Umbilical cord (tissue), 2 donors: ENCODE measurements at places on chromosomes 1 and 21.

GRCh38 chr1:2276803-2277580, 48.9 kb downstream of the SKI start:
- peak; percentile 36 for DNase-seq

DNA sequence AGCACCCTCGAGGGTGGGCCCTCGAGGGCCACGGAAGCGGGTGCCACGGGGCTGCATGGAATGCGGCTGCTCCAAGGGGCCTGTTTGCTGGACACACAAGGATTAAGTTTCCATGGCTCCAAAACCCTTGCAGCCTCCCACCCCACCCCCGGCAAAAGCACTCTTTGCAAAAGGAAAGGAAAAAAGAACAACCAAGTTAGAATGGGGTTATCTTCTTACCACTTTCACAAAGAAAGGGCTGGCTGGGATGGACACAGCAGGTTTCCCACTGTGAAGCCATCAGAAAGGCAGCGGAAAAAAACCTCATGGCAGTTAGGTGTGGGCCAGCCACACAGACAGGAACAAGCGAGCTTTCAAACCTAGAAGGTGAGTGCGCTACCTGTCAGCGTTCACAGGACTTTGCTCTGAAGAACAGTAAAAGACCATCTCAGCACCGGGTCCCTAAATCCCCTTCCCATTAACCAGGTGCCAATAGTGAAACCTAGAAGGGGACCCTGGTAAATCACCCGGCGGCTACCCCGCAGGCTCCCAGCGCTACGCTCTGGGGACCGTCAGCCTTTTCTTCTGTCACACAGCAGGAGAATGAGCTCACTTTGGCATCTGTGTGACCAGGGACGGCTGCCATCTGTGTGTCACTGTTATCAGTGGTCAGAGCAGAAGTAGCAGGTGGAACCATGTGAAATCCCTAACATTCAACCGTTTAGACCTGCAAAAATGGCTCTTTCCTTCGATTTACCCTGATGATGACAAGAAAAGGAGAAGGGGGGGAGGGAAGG, 93.0 kb downstream of the SIM2 start:
- DNase-seq, result no peak

DNA sequence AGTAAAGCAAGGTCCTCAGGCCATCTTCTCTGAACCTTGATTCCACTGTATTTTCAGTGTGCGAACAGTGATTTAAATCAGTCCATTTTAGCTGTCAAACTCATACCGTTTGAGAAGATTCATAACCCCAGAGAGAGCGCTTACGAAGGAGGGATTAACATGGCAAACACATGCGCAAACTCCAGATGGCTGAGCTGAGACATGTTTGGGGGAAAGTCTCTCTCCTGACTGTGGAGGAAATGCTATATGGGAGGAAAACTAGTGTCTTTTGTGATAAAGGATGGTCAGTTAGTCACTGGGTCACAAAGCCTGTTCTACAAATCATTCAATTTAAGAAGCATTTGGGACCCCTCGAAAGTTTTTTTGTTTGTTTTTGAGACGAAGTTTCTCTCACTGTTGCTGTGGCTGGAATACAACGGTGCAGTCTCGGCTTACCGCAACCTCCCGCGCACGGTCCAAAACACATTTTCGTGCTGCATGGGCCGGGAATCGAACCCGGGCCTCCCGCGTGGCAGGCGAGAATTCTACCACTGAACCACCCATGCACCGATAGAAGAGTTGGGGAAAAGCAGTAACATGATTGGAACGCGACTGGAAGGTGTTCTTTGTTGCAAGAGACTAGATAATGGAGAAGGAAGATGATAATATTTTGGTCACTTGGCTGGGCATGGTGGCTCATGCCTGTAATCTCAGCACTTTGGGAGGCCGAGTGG, 58.4 kb upstream of the CXADR start:
- peak; percentile 83 for DNase-seq

DNA sequence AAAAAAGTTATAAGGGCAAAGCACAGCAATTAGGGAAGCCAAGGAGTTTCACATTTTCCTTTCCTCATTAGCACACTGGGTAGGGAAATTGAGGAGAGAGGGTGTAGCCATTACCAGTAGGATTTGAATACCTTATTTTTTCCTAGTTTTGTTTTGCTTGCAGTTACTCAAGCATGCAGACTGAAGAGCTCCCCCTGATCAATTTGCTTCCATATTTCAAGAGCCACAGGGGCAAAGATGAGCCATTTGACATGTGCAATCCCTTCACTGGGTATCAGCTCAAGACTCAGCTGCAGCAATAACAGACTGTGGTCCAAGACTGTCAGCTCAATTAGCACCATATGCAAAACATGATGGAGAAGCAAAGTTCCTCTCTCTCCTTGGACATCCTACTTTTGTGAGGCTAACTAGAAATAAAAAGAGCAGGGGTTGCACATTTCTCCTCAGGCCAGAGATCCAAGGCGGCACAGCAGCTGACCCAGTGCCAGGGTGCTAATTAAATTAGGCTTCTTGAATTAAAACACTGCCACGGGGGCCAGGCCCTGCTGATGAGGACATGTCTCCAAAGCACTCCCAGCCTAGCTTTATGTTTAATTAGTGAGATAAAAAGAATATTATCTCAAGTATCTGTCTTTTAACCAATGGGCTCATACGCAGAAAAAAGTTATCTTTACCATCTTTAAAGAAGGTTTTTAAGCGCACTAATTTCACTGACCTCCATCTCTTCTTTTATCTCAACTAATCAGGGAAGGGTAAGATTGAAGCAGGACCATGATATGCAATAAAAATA, 36.7 kb upstream of the LRRC53 start:
- DNase-seq, result no peak

DNA sequence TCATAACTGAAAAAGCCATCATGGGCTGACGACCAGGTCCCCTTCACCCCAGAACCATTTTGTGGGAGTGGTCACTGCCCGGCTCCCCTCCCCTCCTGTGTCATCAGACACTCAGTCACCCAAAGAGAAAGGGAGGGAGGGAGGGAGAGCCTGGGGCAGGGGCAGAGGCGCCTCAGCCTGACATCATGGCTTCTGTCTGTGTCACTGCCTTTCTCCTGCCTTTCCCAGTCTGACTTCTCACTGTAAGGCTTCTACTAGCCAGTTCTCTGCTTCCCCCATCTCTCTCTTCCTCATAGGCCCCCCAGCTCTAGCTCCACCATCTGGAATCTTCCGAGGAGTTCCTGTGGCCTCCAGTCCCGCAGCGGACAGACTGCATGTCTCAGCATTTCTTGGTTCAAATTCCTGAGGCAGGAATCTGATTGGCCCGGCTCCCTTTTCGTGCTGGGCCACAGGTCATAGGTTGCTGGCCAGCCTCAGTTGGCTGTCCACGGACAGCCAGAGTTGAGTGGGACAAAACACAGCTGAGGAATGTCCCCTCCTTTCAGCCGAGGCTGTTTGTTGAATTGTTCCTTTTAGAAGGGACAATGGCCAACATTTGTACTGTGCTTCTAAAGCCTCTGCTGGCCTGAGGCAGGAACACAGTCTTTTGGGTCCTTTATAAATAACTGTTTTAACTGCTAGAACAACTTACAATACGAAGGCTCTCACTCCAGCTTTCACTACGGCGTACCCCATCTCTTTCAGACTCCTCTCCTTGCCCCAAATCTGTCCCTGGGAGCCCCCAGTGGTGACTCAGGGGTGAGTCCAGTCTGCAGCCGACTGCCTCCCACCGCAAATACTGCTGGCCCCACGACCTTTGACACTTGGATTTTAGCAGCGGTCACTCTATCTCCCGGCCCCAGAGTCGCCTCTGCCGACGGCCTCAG, 18.7 kb upstream of the KANK4 start:
- DNase-seq, result no peak

DNA sequence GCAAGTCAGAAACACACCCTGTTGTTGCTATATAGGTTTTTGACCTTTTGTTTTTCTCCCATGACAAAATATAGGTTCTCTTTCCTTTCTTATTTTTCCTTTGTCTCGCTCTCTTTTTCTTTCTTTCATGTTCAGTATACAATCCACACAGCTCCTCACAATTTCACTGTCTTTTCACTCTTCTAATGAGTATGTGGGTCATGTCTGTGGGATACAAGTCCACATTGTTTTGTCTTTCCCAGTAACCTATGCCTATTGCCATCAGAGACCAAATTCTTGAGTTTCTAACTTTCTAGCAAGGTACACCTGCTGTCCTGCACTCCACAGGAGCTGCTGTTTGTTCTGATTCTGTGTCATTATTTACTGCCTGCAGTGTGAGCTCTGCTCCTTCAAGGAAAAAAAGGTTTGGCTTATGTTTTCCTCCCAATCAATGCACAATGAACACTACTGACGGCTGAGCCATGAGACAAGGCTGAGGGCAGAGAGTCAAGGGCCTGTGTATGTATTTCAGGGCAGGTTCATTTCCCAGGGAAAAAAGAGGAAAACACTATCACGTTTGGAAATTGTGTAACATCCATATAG, 453.8 kb downstream of the NEGR1 start:
- DNase-seq, result no peak

DNA sequence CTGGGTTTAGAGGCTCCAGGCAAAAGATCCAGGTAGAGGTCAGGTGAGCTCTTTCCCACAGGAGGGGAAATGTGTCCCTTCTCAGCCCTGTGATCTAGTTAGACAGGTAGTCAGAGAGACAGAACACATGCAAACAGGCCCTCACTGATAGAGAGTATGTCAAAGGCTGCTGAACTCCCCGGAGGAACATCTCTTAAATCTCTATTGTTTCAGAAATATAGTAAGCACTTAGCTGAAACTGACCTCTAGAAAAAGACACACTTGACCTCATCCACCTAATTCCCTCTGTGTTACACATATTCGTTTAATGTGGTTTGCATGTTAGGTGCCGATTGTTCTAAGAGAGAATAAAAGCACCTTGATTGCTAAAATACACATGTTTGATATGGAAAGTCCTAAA, 23.3 kb downstream of the SUSD4 start:
- no peak for DNase-seq

DNA sequence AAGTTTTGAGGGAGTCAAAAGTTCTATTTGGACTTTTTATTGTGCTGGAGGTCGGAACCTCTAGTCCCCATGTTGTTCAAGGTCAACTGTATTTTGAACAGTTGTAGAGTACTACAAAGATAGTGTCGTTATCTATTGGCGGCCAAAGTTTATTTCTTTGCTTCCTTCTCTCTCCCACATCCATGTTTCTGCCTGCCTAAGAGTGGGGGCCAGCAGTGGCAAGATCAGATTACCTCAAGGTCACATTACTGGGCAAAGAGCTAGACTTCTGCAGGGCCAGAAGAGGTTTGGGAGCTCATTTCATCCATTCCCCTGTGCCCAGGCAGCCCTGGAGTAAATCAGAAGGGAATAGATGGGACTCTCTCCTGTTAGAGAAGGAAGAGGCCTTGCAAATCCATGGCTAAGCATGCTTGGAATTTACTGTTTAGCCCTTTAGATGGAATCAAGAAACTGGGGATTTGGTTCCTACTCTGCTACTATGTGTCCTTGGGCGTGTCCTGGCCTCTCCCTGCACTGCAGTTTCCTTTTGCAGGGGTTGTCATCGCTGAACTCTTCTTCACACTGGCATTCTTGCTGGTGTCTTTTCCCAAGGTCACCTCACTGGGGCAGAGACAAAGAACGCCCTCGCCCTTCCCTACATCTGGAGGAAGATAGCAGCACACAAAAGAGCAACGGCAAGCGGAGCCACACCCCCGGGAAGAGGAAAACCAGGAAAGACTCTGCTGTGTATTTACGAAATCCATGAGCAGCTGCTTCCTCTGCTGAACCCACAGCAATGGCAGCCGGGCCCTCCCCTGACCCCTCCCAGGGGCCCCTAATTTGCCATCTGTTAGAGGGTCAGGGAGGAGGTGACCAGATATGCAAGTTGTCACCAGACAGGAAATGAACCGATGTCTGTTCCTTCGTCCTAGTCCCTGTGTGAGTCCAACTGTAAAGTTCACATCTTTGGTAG, 73.3 kb downstream of the PLPP3 start:
- DNase-seq, result peak; percentile 59

DNA sequence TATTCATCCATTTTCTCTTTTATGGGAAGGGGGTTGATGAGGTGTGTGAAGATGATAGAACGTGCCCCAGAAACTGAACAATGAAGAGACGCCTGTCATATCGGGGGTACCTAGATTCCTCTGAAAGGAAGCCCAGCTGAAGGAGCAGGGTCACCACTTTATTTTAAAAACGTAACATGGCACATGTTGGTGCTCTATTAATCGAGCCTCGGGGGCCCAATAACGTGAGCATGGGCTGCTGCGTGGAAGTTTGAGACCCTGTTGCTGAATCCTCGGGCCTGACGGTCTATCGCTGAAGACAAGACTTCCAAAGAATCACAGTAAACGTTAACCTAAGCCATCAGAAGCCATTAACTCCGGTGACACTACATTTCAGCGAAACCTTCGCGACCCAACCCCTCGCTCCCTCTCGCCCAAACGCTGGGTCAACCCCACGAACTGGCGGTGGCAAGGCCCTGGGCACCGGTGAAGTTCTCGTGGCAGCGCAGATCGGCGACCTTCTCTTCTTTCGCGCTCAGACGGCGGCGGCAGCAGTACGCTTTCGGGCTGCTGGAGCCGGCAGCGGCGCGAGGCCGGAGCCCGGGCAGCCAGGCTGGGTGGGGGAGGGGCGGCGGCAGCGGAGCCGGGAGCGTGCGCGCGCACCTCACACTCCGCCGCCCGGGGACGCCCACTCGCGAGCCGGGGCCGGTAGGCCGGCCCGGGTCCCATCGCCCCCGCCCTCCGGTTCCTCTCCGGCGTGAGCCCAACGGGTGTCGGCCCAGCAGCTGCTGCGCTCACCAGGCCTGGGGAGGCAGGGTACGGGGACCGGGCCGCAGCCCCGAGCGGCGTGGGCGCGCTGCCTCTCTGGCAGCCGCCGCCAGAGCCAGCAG, 838 bp upstream of the MAN1A2 start:
- peak; percentile 87 for DNase-seq

GRCh38 chr1:209527372-209527771, 56.1 kb upstream of the CAMK1G start:
- peak; percentile 53 for DNase-seq

- DNase-seq, result peak; percentile 77
Observed at GRCh38 chr1:40267767-40268187, 9.7 kb downstream of the ZMPSTE24 start.

DNA sequence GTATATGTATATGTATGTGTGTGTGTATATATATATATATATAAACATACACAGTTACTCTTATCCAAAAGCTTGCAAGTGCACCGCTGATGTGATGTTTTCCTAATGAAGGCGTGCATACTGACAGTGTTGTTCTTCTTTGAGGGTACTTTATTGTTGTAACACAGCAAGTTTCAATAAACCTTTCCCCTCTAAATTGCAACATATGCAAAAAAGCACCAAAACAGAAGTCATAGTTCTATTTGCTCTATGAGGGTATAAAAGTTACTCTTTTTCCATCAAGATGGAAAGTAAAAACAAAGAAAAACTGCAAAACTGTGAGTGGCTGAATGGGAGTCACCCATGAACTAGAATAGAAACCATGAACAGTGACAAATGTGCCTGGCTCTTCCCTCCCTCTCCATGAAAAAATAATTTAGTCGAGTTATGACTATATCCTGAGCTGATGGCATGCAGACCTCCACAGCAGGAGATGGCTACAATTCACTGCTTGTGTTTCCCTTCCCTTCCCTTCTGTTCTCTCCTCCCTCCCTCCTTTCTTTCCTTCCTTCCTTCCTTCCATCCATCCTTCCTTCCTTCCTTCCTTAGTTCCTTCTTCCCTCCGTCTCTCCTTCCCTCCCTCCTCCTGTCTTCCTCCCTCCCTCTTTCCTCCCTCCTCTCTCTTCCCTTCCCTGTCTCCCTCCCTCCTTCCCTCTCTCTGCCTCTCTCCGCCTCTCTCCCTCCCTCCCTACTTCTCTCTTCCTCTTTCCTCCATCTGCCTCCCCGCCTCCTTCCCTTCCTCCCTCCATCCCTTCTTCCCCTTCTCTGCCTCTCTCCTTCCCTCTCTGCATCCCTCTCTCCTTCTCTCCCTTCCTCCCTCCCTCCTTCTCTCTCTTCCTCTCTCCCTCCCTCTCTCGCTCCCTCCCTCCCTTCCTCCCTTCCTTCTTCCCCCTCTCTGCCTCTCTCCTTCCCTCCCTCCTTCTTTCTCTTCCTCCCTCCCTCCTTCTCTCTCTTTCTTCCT, 220.7 kb upstream of the POU3F1 start:
- DNase-seq, result no peak
